Keratinocyte (primary cell): ENCODE measurements at places on chromosomes 4 and X. TPM values are rescaled to one million over a fixed set of nuclear protein-coding genes. Genes with fewer than 3 reads are reported as not detected.

- no peak for DNase-seq
Measured at GRCh38 chrX:47178337-47178736, 15.3 kb upstream of the UBA1 start.

NKX6-1 gene
- not detected in 3 replicates for polyA plus RNA-seq

MAP9 gene
- 4.7 to 7.4 TPM (median 5.6 TPM) in 3 replicates for polyA plus RNA-seq

GRCh38 chr4:116499-116898 lies 7.8 kb upstream of the ZNF718 start:
- DNase-seq: no peak

GRCh38 chr4:101791182-101791558 lies 640 bp downstream of the BANK1 start:
- no peak for DNase-seq

DNA sequence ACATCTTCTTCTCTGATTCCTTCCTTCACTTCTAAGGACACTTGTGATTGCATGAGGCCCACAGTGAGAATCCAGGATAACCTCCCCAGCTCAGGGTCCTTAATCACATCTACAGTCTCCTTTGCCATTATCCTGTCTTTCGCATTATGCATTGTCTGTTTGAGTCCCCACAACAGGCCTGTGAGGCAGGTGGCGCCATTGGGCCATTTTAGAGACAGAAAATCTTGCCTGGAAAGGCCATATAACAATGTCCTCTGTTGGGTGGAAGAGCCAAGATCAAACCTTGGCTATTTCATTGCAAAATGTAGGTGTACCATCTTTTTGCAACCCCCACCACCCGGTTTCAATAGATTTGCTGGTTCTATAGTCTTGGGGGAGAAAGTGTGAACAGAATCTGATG lies 11.8 kb upstream of the DCUN1D4 start:
- no peak for DNase-seq

GRCh38 chrX:150870487-150871340 lies 27.8 kb downstream of the CD99L2 start:
- DNase-seq: no peak

GRCh38 chrX:103417370-103417769 lies 41.0 kb downstream of the BEX3 start:
- DNase-seq: no peak

- DNase-seq: no peak
Measured at GRCh38 chr4:76738086-76738931, 159.6 kb downstream of the SOWAHB start.

DCTD gene
- polyA plus RNA-seq: 66.6 to 121 TPM (median 119 TPM) in 3 replicates

- DNase-seq: no peak
Measured at GRCh38 chrX:54786967-54787366, 11.1 kb downstream of the ITIH6 start.

DNA sequence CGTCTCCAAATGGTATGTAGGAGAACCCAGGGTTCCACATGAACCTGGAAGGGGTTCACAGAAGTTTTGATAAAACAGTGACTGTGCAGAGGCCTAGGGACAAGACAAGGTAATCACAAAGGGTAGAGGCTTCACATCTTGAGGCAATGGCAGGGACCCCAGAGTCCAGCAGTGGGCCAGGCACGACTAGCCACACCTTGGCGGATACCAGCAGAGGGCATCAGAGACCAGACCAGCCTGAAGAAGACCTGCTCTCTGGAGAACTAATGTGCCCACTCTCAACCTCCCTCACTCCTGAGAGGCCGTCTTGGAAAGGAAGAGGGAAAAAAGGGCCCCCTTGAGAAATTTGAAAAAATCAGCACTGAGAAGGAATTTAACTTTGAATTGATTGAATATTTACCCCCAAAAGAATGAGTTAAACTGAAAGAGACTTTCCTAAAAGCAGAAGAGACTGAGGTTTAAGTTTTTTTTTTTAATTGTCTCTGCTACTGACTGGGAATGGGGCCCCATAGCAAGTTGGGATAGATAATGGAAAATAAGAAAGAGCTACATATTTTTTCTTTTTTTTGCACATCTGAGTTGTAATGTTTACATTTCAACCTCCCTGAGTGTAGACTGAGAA lies 243.8 kb upstream of the JADE1 start:
- no peak for DNase-seq

EVC2 gene
- polyA plus RNA-seq: 1.1 to 1.7 TPM (median 1.1 TPM) in 3 replicates

DNA sequence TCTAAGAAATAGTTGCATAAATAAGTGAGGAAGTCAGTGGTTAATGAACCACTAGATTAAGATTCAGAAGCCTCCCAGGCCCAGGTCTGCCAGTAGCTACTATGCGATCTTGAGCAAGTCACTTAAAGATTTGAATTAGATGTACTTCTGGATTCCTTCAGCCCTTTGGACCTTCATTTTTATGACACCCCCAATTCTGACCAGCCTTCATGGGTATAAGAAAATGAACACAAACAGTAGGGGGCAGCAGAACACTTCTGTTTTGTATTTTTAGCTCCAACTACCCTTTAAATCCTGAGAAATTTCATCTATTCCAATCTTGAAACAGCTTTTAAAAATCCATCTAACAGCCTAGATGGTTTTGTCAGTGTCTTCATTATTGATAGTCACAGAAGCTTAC lies 19.0 kb downstream of the TMEM47 start:
- no peak for DNase-seq

GLOD5 gene
- polyA plus RNA-seq: not detected in 3 replicates

DNA sequence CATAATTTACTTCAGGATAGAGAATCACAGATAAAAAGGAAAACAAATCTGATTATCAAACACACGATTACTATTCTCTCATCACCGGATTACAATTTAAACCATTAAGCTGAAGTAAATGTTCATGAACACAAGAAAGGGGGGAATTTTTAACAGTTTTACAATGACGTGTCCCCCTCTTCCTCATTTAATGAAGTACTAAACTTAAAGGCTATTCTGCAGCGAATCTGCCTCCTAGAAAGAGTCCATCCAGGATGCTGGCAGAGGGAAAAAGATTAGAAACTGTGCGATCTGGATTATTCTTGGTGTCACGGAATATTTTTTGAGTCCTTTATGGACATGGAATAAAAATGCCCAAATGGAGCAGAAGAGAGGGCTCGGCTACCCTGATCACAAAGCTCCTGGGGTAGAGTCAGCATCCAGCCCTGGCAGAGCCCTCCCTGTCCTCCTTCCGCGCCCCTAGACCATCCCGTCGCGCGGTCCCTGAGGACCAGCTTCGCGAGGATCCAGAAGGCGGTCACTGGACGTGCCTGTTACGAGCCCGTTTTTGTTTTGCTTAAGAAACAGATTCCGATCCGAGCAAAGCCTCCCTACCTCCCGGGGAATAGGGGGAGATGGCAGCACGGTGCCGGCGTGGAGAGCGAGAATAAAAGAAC lies 1.2 kb downstream of the ELF2 start:
- no peak for DNase-seq
